ENCODE measurements at places on chromosomes 11 and 22.

- DNase-seq: no peak
Measured at GRCh38 chr11:128552783-128553661, 34.3 kb downstream of the ETS1 start.

DNA sequence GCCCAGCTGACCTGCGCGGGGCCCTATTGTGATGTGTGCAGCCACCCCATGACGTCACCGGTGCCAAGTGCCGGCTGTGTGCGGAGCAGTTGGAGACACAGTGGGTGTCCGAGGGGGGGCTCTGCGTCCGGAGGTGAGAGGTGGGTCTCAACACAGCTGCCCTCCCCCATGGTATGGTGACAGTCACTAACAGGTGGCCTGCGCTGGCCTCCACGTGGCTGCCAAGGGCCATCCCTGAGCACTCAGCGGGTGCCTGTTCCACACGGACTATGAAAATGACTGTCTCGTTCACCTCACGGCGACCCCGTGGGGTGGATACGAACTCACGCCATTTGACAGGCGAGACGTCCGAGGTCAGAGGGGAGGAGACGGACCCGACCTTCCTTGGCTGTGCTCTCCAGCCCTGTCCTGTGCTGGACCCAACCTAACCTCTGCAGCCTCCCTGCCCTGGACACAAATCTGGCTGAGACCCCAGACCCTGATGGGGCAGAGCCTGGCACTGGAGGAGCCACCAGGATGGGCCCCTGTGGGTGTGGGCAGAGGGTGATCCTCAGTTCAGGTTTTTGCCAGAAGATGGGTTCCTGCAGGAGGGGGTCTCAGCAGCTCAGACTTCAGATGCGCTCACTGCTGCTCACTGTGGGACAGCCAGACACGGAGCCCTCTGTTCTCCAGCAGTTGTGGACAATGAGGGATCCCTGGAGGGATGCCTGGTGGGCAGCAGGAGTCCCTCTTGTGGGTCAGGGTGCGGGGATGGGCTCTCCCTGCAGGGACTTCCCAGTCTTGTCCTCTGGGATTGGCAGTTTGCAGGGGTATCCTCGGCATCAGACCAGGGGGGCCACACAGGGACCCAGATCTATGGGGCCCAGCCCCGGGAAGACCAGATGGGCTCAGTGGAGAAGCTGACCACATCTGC lies 6.3 kb downstream of the HRAS start:
- peak; percentile 73 for DNase-seq

DNA sequence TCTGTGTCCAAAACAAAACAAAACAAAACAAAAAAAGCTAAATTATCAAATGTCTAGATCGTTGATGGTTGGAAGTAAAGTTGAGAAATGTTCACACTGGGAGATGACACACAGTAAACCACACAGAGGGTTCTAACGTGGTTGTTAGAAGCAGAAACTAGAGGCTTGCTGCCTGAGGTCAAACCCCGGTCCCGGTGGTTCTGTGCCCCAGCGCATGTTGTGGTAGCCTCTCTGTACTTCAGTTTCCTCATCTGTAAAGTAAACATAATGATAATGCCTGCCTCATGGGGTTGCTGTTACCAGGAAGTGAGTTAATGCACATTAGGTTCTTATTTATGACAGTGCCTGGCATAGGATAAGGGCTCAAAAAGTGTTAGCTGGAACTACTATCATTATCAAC lies 33.4 kb downstream of the PPARA start:
- DNase-seq: no peak

DNA sequence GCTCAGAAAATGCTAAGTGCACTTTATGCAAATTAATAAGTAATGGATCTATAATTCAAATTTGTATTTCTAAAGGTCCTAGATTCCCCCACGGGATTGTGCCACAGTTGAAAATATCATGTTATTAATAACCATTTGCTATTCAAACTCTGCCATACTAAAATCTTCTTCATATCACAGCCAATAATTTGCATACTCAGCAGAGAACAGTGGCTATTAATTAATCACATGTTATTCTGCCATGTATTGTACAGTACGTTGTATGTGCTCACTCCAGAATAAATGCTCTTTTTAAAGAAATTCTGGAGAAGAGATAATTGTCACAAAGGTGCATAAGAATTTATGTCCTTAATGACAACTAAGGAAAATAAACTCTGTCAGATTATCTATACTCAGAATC lies 184.9 kb upstream of the LUZP2 start:
- no peak for DNase-seq

DNA sequence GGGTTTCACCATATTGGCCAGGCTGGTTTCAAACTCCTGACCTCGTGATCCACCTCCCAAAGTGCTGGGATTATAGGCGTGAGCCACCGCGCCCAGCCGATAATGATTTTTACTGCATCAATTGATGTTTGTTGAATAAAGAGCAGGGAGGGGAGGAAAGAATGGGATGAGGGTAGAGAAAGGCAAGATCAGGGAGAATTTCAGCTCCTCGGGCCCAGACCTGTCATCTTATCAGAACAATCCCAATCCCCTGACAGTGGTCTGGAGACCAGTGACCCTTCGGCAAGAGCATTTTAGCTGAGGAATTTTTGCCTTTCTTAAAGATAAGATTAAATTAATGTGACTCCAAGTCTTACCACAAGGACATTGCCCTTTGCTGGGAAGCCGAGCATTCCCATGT lies 15.0 kb upstream of the ANO1 start:
- no peak for DNase-seq

GRCh38 chr22:44181912-44182587 lies 1.3 kb downstream of the PARVG start:
- DNase-seq: peak; percentile 51
